Effector CD8-positive, alpha-beta T cell (primary cell): ENCODE measurements at places on chromosomes 13 and 19.
A peak's percentile ranks its signal among the peaks of the same experiment; 100 is the strongest.

DNA sequence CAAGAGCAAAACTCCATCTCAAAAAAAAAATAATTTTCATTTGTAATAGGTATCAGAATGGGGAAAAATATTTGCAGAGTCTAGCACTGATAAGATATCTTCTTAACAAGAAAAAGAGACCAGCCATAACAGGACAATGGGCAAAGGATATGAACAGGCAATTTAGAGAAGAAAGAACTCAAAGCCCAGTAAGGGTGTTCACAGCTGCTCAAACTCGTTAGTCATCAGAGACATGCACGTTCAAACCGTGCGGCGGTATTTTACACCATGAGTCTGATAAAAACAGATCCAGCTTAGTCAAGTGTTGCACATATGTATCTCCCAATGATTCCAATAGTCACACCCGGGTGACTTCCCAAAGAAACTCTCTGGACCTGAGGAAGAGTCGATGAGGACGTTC lies 13.7 kb upstream of the NCCRP1 start:
- no peak for DNase-seq

DNA sequence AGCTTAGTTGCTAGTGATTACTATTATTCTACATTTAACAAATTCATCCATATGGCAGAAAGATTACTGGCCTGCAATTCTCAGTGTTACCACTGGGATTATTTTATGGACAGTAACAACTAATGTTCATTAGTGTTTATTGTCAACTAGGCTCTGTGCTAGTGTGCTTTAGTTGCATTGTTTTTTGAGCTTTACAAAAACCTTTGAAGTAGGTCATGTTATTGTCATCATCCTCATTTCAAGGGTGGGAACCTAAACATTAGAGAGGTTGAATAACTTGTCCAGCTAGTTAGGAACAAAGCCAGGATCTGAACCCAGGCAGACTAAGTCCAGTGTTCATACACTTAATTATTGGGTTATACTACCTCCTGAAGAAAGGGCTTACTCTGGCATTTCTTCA lies 27.8 kb upstream of the TDRD3 start:
- DNase-seq = no peak

GRCh38 chr19:46841458-46842083 lies 9.1 kb downstream of the AP2S1 start:
- no peak for DNase-seq

GRCh38 chr19:4232614-4233281 lies 3.4 kb downstream of the EBI3 start:
- DNase-seq = no peak

DNA sequence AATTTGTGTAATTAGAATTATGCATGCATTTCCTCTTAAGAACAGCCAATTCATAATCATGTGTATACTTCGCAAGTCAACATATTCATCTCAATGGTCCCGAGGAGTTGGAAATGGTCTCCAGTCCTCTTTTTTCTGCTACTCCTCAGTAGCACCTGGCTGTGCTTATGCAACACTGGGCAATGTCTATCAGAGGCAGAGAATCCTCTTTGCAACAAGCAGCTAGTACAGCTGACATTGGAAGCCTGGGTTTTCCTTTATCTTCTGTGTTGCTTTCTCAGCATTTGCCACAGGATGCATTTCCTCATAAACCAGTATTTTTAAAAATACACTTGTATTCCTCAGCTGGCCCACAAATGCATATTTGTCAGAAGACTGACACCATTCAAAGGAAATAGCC lies 405.3 kb upstream of the GPC6 start:
- DNase-seq = no peak

- no peak for DNase-seq
Measured at GRCh38 chr13:100106005-100106404, 17.1 kb downstream of the PCCA start.

GRCh38 chr19:19458110-19458816 lies 52.8 kb downstream of the GATAD2A start:
- DNase-seq = no peak

DNA sequence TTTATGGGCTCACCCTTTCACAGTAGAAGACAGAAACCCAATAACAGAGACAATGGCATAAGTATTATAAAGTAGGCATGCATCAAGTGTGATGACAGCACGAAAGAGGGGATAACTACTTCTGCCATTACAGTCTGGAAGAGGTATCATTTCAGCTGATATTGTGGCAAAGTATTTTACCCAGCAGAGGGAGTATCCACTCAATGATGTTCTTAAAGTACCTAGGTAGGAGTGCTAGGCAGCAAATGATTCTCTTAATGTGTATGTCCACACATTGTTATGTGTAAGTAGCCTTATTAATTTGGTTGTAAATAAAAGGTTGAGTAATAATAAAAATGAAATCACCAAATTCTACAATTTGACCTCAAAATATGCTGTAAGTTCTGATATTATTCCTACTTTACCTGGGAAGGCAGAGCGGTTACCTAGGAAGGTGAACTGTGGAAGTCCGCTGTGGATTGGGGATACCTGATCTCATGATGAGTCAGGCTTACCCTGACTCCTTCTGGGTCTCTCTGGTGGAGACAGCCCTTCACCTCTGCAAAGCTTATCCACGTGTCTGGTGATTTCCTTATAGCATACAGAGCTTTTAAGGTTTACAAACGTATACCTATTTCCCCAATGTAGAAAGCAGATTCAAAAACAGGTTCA lies 4.1 kb upstream of the UBAC2 start:
- no peak for DNase-seq

GRCh38 chr19:18282788-18283141 lies 1.3 kb upstream of the JUND start:
- DNase-seq = no peak

GRCh38 chr19:3748965-3749364 lies 12.5 kb downstream of the APBA3 start:
- no peak for DNase-seq

GRCh38 chr13:70380809-70381208 lies 272.6 kb upstream of the KLHL1 start:
- DNase-seq = no peak

DNA sequence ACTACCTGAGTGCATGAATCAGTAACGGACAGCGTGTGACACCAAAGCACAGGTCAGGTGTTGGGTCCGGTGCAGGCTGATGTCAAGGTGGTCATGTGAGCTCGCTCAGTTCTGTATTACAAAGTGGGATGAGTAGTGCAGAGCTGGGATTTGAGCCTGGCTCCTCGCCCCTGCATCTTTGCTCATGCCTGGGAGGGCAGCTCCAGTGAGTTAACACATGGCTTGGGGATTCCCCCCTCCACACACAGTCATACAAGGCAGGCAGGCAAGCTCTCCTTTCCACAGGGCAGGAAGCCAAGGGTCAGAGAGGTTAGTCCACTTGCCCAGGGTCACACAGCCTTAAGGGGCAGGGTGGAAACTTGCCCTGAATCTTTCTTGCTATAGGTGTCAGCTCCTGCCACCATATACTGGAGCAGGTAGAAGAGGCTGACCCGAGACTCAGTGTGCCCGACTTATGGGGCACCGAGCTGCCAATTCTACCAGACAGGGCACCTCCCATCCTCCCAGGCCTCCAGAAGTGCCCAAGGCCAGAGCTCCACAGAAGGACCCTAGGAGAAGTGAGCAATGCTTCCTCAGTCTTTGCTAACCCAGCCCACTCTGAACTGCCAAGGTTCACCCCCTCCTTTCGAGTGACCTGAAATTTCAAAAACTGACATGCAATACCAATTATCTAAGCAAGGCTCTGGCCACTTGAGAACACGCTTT lies 35.4 kb downstream of the ZNF787 start:
- DNase-seq = no peak

- no peak for DNase-seq
Measured at GRCh38 chr13:79155883-79156282, 250.2 kb downstream of the RBM26 start.

- no peak for DNase-seq
Measured at GRCh38 chr13:110299283-110299840, 7.6 kb downstream of the COL4A1 start.

DNA sequence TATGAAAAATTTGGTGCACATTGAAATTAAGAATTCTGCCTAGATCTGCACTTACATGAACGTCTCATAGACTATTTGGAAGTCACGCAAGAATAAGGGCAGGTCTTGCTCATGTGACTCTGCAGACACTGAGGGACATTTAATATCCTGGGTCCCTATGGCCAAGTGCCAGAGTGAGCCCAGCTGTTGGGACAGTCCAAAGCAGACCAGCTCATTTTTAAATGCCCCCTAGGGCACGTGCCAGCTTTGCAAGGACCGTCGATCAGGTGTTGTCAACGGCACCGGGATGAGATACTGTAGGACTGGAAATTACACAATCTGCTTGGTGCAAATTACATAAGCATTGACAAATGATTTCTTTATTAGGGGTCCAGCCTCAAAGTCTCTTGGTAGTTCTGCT lies 293.6 kb downstream of the TEX29 start:
- no peak for DNase-seq

DNA sequence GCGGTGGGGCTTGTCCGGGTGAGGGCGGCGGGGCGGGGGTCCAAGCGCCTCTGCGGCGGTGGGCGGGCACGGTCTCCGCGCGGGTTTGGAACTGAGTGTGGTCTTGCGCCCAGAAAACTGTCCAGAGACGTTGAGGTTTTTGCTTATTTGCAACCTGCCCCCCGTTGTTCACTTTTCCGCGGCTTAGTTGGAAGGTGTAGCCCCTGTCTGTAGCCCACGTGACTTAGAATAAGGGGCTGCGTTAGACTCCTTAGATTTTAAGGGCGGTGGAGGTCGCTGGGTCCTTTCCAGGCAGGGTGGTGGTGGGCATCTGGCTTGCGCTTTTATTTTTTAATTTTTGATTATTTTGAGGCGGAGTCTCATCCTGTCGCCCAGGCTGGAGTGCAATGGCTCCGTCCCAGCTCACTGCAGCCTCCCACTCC lies 748 bp downstream of the RPS15 start:
- no peak for DNase-seq

DNA sequence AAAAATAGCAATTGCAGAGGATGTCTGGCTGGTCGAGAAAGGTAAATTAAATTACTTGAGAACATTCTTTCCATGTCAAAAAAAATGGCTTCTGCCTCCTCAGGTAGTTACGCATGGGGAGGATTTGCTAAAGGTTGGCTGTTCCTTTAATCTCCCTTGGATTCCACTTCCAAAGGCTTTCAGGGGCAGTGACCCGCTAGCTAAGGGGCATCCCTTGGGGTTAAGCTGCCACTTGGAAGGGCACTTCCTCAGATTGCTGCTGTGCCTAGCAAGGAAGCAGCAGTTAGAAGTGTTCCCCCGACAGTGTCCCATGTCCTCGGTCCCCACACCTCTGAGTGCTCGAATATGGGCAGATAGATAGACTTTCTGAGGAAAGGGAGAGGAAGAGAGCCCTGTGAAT lies 108.5 kb downstream of the RGCC start:
- no peak for DNase-seq

- DNase-seq = peak; percentile 43
Measured at GRCh38 chr13:46551410-46552302, 1.3 kb upstream of the LRCH1 start.

GRCh38 chr19:10289167-10289835 lies 451 bp upstream of the ICAM5 start:
- peak; percentile 40 for DNase-seq

DNA sequence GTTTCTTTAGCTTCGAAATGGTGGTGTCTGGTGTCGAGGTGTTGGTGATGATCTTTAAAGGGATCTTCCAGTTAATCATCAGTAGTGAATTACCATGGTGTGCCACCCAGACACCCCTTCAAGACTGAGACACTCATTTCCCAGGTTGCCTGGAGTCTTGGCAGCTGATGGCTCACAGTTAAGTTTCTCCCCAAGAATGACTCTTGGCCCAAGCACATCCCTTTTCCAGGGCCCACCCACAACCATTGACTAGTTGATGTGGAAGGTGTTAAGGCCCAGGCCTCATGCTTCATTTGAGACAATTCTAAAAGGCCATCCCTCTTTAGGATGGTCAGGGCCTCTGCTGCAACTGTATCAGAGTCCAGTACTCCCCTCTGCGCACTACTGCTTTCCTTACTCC lies 145.5 kb downstream of the FOXO1 start:
- no peak for DNase-seq

- no peak for DNase-seq
Measured at GRCh38 chr13:49319551-49319950, 71.8 kb downstream of the CDADC1 start.

- no peak for DNase-seq
Measured at GRCh38 chr19:55650126-55650557, 2.1 kb downstream of the CCDC106 start.

GRCh38 chr13:48178126-48178525 lies 54.9 kb upstream of the ITM2B start:
- no peak for DNase-seq

GRCh38 chr13:93309886-93310523 lies 83.4 kb downstream of the GPC6 start:
- DNase-seq = no peak

DNA sequence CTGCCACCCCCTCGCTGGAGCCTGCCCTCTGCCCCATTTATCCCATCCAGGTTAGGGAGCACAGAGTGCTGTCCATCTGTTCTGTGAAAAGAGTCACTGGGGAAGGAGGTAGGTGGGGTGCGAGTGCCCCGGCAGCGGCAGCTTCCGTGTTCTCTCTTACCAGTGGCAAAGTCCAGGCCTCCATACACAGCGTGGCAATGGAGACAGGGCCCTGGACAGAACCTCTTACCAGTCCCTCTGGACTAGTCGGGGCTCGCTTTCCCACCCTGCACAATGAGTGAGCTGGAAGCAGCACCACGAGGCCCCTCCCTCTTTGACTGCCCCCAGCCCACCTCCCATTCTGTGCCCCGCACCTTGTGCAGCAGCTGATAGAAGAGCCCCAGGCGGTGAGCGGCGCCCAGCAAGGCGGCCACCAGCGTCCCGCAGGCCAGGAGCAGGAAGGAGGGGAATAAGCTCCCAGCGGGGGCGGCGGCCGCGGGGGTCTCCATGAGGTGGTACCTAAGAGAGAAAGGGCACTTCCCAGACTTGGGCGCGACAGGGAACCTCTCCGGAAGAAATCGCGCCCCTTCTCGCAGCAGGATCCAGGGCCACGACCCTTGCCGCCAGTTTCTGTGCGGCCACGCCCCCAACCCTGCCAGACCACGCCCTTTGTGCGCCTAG lies 17.5 kb downstream of the SYDE1 start:
- DNase-seq = no peak

DNA sequence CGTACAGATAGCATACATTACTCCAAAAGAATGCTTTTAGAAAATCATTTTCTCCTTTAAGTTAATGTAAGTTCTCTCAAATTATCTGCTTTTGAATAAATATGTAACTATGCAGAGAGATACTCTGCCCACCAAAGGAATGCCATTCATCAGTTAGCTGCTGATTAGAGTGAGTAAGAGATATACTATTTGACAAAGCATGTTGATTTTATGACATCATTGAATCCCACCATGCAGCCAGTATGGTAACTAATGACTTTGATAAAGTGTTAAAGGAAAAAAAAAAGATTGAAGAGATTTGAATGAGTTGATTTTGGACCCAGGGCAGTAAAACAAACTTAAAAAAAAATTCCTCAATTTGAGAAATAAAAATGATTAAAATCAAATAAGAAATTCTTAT lies 521.5 kb downstream of the SLITRK6 start:
- no peak for DNase-seq
